ENCODE measurements at places on chromosomes 12 and 14. TPM values are rescaled to one million over a fixed set of nuclear protein-coding genes. Genes with fewer than 3 reads are reported as not detected.

Gene DYRK2
- total RNA-seq, result 35.2 TPM

Gene VRTN
- total RNA-seq, result not detected

Gene CCDC197
- total RNA-seq, result not detected

Gene IKZF4
- 9.5 TPM for total RNA-seq

Gene FAM186B
- total RNA-seq, result 0.19 TPM

Gene PLBD1
- not detected for total RNA-seq

Gene OR4L1
- not detected for total RNA-seq

Gene HOXC6
- 20.8 TPM for total RNA-seq

Gene RIN3
- total RNA-seq, result 2.4 TPM

Gene LHX5
- total RNA-seq, result not detected

Gene LMO3
- total RNA-seq, result 36.2 TPM

Gene MYF6
- not detected for total RNA-seq

Gene KLRG1
- 1.9 TPM for total RNA-seq

Gene GDF3
- total RNA-seq, result not detected

Gene EXD2
- total RNA-seq, result 10.7 TPM

Gene TMCC3
- 0.49 TPM for total RNA-seq

Gene TAS2R31
- 5.2 TPM for total RNA-seq

Gene DIO3
- total RNA-seq, result not detected

Gene PTPRR
- 0.22 TPM for total RNA-seq

Gene RERGL
- not detected for total RNA-seq

Gene LRIG3
- total RNA-seq, result 13.4 TPM

Gene KLRC3
- total RNA-seq, result not detected

Gene TAS2R9
- not detected for total RNA-seq

Gene HOXC12
- 6.1 TPM for total RNA-seq

Gene INHBE
- 0.62 TPM for total RNA-seq

Gene R3HDM2
- total RNA-seq, result 64.0 TPM

Data from A673 (cell line).